Activated CD4-positive, alpha-beta T cell treated with anti-CD3 and anti-CD28 coated beads, Interleukin-2, amount 50 U/mL, for 16 hours (primary cell): ENCODE measurements at places on chromosomes 16 and 17.

- no peak for DNase-seq
Observed at GRCh38 chr17:30041551-30041950, 75.1 kb upstream of the NSRP1 start.

DNA sequence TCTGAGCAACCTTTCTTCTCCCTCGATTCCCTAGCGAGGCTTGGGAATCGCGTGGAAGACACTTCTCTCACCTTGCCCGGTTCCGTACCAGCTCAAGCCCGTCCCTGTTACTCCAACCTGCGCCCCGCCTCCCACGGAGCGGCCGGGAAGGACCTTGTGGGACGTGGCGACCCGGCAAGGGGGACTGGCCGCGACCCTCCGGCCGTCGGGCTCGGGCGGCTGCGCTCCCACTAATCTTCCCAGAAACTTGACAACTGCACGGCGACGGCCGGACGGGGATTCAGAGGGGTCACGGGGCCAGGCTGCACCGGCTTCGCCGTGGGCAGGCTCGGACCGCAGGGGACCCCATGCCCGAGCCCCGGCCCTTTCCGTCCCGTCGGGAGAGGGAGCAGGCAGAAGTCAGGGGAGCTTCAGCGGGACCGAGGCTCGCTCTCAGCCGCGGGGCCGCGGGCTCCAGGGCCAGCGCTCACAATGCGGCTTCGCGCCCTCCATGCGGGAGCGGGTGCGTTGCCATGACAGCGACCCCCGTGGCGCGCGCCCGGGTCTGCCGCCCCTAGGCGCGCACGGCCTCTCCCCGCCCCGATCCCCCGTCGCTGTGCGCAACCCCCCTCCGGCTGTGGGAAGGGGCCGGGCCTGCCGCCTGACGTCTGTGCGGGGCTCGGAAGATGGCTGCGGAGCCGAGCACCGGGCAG lies at the start of gene SGSM2:
Gene SGSM2, plus strand, starts transcription at position 650 of the 692 bp plus-strand sequence. CDS start 188 bp downstream, outside the sequence.
- DNase-seq: peak; percentile 60

GRCh38 chr16:2792940-2793339 lies 5.3 kb upstream of the PRSS41 start:
- DNase-seq: no peak

GRCh38 chr16:80751167-80751566 lies 53.2 kb downstream of the CDYL2 start:
- no peak for DNase-seq

- no peak for DNase-seq
Observed at GRCh38 chr17:3554440-3554839, 3.2 kb downstream of the TRPV3 start.

DNA sequence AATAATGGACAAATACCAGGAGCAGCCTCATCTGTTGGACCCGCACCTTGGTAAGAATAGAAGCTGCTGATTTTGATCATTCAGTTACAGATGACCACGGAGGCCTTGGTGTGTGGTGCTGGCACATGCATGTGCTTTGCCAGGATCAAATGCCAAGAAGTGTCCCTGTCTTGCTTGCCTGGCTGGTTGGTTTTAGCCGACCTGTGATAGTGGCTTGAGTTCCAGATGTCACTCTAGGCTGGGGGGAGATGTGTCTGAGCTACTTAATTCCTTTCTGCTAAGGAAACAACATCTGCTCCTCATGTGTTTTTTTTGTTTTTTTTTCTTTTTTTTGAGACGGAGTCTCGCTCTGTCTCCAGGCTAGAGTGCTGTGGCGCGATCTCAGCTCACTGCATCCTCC lies 4.3 kb downstream of the TBCD start:
- DNase-seq: no peak

- DNase-seq: no peak
Observed at GRCh38 chr16:27152121-27152520, 51.2 kb upstream of the KDM8 start.

- no peak for DNase-seq
Observed at GRCh38 chr17:10702574-10702973, 5.2 kb downstream of the ADPRM start.

DNA sequence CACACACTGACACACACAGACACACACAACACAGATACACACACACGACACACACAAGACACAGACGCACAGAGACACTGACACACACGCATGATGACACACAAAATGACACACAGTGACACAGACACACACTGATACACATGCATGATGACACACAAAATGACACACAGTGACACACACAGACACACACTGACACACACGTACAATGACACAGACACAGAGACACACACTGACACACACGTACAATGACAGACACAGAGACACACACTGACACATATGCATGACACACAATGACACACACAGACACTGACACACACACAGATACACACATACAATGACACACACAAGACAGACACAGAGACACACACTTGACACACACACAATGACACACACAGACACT lies 10.3 kb downstream of the CACNG1 start:
- no peak for DNase-seq

DNA sequence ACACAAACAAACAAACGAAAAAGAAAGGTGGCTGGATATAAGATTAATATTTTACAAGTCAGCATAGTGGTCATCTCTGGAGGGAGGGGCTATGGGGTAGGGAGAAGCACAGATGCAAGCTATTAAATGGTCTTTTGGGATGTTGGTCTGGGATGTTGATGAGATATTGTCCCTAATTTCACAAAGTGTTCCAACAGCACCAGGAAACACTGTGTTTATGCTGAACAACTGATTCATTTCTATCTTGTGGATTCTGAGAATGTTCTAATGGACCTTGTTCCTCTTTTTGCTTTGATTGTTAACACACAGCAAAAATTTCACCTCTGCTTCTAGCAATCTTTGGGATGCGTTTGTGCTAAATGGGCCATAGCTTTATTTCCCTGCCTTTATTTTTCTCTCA lies 9.7 kb downstream of the PECAM1 start:
- DNase-seq: no peak

GRCh38 chr16:75402821-75403475 lies 30.4 kb downstream of the CFDP1 start:
- peak; percentile 26 for DNase-seq

GRCh38 chr17:55325406-55325805 lies 60.6 kb downstream of the HLF start:
- DNase-seq: no peak

- DNase-seq: no peak
Observed at GRCh38 chr16:4610011-4611005, 4.4 kb downstream of the UBALD1 start.

DNA sequence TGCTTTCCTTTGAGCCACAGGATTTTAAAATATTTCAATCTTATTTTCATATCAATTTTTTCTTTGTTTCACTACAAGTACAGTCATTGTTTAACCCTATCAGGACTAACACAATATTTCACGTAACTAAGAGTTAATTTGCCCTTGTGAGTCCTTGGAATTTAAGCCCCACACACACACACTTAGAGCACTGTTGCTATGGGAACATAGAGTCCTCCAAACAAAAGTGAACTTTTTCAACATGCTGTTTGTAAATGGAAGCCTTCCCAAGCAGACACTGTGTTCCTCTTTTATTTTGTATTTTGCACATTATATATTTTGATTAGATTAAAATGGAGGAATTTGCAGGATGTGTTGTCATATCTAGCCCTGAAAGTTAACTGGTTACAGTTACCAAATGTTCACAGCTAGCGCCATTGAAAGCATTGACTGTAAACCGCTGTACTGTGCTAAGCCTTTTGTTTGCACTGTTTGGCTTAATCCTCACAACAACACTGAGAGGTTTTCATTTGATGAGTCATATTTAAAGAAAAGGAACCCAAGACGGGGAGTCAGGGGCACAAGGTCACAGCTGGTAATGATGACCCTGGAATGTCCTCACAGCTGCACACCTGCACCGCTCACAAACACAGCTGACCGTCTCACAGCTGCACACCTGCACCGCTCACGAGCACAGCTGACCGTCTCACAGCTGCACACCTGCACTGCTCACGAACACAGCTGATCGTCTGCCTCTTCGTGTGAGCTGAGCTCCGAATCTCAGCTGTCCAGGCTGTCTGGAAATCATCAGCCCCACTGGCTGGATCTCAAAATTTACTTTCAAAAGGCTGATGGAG lies 6.3 kb downstream of the HSBP1 start:
- DNase-seq: no peak

- no peak for DNase-seq
Observed at GRCh38 chr16:85057948-85058347, 30.4 kb downstream of the KIAA0513 start.

DNA sequence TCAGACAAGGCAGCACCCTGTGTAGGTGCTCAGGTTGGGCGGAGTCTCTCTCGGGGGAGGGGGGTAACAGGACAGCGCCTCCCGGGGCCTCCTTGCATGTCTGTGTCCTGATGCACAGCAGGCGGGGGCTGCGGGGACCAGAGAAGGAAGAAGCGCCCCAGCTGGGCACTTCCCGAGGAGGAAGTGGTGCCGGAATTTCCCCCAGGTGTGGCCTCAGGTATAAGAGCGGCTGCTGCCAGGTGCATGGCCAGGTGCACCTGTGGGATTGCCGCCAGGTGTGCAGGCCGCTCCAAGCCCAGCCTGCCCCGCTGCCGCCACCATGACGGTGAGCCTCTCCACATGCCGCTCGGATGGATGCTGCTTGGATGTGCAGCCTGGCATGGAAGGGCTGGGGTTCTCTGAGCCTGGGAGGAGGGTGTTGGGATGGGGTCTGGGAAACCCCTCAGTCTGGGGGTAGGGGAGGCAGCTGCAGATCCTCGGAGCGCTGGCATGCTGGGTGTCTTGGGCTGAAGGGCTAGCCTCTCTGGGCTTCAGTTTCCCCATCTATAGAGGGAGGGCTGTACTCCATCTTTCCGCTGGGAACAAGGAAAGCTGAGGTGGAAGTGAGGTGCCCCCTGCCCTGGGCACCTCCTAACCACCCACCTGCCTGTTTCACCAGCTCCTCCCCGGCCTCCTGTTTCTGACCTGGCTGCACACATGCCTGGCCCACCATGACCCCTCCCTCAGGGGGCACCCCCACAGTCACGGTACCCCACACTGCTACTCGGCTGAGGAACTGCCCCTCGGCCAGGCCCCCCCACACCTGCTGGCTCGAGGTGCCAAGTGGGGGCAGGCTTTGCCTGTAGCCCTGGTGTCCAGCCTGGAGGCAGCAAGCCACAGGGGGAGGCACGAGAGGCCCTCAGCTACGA lies at the start of gene IL17C:
Gene IL17C, plus strand, starts transcription at position 250 of the 908 bp plus-strand sequence. Its CDS starts 70 bp downstream, at position 320.
- DNase-seq: no peak

DNA sequence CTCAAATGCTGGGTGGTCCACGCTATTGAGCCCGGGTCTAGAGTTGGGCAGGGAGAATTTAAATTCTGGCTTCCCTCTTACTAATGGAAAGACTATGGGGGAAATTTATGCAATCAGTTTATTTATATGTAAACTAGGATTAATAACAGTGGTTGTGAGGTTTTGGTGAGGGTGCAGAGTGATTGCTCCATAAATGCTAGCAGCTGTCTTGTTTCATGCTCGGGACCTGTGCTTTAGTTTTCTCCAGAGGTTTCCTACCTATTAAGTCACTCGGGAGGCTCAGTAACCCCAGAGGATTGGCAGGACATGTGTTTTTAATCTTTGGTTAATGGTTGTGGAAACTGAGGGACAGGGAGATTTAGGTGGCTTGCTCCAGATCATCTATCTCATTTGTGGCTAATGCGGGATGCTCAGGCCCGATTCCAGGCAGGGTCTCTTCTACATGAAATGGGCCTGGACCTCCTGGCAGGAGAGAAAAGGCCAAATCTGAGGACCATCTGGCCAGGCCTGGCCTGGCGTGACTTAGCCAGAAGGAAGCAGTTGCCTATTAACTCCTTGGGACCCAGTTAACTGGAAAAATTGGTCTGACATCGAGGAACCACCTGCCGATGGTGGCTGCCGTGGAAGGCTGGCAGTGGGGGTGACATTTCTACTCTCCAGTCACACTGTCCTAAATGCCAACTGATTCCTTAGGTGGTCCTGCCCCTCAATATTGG lies 2.1 kb downstream of the PRCD start:
- no peak for DNase-seq

DNA sequence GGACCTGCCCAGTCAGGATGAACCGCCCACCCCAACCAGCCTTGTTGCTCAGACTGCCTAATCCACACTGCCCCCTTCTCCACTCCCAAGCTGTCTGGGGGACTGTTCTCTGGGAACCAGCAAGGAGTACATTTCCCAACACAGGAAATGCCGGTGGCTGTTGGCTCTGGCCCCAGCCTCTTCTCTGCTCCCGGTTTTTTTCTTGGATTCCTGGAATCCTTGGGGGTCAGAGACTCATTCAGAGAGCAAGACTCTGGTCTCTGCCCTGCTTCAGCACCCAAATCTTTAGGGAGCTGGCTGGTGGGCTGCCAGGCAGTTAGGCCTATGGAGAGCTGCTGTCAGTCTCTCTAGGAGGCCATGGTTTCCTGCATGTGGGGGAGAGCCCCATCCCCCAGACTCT lies 10.8 kb upstream of the MTMR4 start:
- no peak for DNase-seq

GRCh38 chr16:53457670-53458069 lies 23.4 kb downstream of the RBL2 start:
- DNase-seq: peak; percentile 91

DNA sequence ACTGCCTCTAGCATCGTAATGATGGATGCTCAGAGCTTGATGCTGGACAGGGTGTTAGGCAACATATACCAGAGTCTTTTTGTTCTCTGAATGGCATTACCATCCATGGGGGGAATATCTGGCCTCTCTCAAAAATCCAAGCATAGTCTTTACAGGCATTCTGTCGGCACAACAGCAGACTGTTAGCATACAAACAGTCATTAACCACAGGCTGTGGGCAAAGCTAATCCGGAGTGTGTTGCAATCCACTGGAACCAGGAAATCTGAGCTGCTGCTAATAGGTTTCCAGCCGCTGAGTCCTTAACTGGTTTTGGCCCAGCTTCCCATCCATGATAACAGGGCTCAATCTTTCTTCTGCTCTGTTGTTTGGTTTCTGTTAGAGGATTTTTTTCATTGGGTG lies 371.9 kb downstream of the HS3ST3B1 start:
- DNase-seq: no peak

DNA sequence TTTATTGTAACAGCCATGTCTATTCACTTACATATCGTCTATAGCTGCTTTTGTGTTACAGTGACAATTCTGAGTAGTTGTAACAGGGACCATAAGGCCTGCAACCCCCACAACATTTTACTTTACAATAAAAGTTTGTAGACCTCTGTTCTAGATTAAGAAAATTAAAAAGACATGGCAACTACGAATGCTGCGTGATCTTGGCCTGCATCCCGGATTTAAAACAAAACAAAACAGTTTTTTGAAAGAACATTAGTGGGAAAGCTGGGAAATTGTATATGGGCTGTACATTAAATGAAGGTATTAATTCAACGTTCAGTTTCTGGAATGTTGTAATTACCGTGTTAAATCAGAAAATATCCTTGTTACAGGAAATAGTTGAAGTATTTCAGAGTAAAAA lies 64.1 kb downstream of the RMI2 start:
- DNase-seq: no peak

DNA sequence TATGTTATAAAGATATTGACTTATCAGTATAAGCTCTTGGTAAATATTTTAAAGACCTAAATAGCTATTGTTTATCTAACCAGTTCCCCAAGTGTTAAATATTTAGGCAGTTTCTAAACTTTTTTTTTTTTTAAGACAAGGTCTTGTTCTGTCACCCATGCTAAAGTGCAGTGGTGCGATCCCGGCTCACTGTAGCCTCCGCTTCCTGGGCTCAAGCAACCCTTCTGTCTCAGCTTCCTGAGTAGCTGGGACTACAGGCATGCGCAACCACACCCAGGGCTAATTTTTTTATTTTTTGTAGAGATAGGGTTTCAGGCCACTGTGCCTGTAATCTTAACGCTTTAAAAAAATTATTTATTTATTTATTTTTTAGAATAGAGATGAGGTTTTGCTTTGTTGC lies 43.5 kb downstream of the SNX29 start:
- DNase-seq: no peak

- DNase-seq: no peak
Observed at GRCh38 chr16:58435779-58436178, 43.5 kb downstream of the GINS3 start.
